ENCODE measurements at places on chromosomes 5 and 9.

GRCh38 chr9:35646153-35646532 is 4.6 kb downstream of the SIT1 start:
- DNase-seq: no peak

DNA sequence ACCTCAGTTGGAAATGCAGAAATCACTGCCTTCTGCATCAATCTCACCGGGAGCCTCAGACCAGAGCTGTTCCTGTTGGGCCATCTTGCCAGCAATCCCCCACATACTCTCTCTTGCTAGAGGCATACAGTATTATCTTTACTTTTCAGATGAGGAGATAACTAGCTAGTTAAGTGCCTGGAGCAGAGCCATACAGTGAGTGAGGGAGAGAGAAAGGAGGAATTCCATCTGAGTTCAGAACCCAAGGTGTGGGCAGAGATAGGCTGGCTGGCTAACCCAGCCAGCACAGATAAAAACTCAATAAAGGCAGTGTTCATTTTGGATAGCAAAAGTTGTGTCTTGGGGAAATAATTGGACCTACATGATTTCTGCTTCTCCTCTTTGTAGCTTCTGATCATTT is 268.0 kb upstream of the KIF2A start:
- no peak for DNase-seq

GRCh38 chr9:127613583-127613954 is 1.5 kb downstream of the STXBP1 start:
- no peak for DNase-seq

GRCh38 chr5:44860267-44860666 is 51.5 kb downstream of the MRPS30 start:
- no peak for DNase-seq

DNA sequence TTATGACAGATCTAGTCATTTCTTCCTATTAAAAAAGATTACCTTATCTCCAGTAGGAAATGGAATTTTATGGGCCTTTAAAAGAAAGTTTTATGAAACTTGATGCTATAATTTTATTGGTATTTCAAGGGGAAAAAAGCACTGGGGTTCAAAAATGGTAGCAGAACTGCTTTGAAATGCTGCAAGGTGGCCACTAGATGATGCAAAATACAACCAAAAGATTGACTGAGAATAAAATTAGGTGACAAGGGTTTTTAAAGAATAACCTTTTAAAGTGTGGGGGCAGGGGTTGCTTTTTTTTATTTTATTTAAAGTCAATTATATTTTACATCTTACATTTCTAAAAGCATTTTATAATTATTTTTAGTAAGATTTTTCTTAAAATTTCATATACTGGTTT is 61.7 kb downstream of the KLF9 start:
- no peak for DNase-seq
